NCI-H1436 (cell line): ENCODE measurements at places on chromosomes 7 and 10.

DNA sequence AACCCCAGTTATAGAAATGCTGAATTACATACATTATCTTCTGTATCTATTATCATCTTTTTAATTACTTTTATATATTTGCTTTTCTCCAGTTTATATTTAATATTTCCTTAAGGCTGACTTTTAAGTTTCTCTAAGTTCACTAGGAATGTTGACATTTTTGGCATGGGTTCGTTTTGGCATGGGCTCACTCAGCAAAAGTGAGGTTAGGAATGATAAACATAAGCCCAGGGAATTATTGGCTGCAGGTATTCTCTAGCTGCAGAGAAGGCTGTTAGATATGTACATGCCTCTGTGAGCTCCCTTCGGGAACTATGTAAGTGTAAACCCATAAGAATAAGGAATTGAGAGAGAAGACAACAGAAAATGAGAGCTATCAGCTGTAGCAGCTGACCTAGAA is 63.6 kb upstream of the RAB18 start:
- DNase-seq = no peak

- DNase-seq = no peak
Observed at GRCh38 chr10:18202680-18203460, 62.6 kb downstream of the CACNB2 start.

DNA sequence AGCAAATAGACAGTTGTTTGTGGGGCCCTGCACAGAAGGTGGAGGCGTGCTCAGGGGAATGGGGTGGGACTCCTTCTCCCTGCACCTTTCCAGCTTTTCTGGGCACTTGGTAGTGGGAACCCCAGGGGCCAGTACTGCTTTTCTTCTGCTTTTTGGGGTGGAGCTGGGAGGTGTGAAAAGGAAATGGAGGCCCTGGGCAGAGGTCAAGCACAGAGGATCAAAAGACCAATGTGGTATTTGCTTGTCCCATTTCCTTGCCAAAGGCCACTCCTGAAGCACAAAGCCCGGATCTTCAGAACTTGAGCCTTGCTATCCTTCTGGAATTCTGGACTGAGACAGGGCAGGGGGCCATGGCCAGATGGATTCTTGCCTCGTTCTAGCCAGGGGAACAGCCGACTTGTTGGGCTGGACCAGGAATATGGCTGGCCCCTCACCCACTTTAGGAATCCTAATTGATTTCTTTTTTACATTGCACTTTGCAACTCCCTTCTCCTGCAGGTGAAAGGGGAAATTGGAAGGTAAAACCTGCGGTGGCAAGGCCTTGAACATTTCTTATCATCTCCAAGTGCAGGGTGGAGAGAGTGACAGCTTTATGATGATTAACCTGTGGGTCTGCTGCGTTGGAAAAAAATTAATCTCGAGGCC is 26.5 kb downstream of the ADRA2A start:
- DNase-seq = no peak

DNA sequence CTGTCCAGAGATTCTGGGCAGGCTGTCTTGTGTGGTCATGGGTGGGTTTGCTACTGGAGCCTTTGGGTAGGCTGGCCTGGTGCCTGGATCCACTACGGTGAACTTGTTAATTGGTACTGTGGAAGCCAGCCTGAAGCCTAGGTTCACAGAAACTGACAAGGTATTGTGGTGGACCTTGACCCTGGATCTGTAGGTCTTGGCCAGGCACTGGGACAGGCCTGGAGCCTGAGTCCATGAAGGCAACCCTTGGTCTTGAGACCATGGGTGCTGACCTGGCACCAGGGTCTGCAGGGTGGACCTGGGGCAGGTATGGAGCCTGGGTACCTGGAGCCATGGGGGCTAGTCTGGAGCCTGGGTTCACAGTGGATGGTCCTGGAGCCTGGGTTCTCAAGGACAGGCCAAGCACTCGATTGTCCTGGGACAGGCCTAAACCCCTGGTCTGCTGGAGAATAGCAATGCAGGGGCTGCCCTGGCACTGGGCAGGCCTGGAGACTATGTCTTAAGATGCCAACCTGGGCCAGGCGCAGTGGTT is 85.8 kb downstream of the CCDC3 start:
- no peak for DNase-seq

DNA sequence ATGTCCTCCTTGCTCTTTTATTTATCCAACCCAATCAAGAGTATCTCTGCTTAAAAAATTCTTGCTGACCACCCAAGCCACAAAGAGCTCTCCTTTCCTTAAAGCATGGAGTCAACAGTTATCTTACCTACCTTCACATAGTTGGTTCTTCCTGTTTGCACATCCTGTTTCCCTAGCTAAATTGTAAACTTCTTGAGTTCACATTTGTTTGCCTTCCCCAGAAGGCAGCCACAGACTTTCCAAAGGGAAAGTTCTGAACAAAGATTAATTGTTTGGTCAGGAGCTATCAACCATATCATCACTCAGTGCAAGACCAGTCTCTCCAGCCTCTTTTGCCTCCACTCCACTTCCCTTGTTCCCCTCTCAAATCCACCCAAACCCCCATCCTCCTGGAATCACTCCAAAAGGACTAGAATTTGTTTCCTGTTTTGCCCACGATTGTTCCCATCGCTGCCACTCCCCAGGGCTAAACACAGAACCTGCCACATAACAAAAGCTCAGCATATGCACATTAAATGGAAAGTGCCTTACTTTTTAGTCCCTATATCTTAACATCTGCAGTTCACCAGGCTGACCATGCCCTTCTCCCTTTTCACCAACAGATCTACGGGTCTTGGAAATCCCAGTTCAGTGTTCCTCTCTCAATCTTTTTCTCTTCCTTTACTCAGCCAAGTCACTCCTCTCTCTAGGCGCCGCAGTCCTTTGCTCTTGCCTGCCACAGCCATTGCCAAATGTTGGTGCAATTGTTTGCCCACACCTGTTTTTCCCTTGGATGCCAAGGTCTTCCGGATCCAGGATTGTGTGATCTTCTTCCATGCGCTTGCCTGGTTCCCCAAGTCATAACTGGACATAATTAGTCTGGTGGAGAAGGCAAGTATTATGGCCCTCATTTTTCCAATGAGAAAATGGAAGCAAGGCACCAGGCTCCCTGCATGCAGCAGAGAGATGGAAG is 265.5 kb downstream of the KCNMA1 start:
- no peak for DNase-seq
